Activated T-helper 1 cell treated with anti-CD3 and anti-CD28 coated beads, Interleukin-2, amount 50 U/mL, for 16 hours (primary cell): ENCODE measurements at places on chromosomes 5 and 9.

DNA sequence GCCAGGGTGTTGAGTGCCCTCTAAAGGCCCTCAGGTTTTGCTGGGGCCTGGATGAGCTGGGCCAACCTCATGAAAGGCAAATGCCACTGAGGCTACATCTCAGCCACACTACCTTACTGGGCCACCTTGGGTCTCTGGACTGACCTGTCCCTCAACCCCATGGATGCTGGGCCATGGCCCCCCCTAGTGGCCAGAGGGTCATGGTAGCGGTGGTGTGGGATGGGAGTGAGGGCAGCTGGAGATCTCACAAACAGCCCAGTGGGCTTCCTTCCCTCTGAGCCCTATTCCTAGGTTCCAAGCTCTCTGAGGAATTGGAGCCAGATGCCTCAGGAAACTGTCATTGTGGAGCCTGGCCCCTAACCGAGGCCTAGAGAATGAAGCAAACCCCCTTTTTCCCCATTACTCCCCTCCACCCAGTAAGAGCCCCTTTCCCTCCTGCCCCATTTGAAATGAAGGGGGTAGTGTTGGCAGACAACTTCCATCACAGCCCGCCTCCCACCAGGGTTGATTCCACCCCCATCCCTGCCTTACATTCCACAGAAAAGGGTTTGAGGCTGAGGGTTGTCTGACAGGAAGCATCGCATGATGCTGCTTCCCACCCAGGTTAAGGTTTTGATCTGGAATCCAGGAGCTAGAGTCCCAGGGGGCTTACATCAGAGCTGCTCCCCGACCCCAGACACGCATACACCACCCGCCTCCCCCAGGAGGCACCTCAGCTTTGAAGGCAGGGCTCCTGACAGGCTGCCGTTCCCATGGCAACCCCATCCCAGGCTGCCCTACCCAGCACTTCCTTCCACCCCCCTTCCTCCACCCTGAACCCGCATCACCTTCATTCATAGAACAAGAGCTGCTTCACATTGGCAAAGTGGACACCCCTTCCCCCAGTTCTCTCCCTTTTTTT is 63.9 kb downstream of the PCDH1 start:
- peak; percentile 13 for DNase-seq

- no peak for DNase-seq
These were observed 5.7 kb downstream of the PAM start for GRCh38 chr5:102760815-102761214.

- no peak for DNase-seq
These were observed 11.2 kb upstream of the JAK2 start for GRCh38 chr9:4973902-4974301.

DNA sequence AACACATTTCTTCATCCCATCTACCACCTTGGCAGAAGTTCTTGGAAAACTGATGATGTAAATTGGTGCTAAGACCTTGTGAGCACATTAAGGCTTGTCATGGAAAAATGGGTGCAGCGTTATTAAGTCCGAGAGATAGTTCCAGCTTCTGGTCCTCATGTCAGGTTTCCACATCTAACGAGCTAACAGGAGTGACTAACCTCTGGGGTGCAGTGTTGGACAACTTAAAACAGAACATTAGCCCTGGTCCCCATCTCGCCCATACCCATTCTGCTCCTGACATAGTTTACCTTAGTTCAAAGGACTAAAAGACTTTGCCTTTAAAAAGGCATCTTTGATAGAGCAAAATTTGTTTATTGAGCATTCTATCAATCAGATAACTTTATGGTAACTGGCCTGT is 128.0 kb downstream of the SLC1A3 start:
- DNase-seq, result no peak

GRCh38 chr5:178580271-178580955 is 9.8 kb downstream of the COL23A1 start:
- no peak for DNase-seq

DNA sequence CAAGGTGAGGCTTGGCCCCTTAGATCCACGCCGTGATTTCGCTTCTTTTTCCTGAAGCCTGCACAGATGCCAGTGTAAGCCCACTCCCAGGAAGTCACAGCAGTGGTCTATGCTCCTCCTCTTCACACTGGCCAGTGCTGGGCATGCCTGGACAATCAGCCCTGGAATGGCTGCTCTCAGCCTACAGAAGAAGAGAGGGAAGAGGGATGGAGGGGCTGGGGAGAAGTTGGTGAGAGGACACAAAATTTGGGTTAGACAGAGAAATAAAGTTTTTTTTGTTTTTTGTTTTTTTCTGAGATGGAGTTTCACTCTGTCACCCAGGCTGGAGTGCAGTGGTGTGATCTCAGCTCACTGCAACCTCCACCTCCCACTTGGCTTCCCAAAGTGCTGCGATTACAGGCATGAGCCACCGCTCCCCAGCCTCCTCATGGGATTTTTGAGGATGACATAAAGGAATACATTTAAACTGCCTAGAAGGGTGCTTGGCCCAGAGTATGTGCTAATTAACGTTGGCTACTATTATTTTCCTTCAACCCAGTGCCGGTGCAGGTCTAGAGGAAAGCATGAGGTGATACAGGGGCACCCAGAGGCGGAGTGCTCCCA is 830 bp downstream of the S100Z start:
- DNase-seq, result no peak

DNA sequence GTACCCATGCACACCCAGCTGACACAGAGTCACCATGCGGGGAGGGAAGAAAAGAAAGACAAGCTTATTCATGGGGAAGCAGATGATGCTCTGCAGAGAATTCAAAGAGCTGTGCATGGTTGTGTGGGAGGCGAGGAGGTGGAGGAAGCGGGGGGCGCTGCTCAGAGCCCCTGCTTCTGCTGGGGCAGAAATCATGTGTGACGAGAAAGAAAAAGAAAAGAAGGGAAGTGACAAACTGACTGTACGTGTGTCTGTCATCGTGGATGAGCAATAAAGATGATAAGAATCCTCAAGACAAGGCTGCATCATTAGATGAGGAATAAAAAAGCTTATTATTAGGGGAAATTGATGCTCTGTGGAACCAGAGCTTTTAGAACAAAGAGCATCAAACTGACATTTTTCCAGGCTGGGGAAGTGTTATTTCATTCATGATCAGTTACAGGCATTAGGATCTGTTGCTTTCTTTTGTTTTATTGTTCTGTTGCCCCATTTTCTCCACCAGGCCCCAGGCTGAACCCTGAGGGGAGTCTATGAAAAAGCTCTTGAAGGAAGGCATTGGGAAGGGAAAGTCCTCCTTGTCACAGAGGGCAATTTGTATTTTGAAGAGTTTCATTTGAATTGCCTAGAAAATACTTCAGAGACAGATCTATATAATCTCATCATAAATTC is 20.3 kb upstream of the SH3RF2 start:
- DNase-seq, result no peak

GRCh38 chr5:92519811-92520632 is 1061.0 kb downstream of the NR2F1-AS1 start:
- no peak for DNase-seq

GRCh38 chr9:89122949-89123348 is 55.7 kb downstream of the SHC3 start:
- DNase-seq, result no peak

DNA sequence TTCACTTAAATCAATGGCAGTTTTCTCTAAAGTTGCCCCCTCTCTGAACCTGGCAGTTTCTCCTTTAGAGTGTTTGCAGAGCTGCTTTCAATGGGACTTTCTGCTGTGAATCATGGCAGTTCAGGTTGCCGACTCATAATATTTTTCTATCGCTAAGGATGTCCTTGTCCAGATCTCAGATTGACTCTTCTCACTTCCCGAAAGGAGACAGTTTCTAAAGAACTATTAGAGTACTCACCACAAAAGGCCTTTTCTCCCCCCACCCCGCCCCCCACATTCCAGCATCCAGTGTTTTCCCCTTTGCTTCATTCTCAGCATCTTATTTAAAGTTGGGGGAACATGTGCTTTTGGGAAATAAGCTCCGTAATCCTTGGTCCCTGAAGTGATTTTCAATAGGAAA is 443.5 kb upstream of the KLF4 start:
- no peak for DNase-seq

DNA sequence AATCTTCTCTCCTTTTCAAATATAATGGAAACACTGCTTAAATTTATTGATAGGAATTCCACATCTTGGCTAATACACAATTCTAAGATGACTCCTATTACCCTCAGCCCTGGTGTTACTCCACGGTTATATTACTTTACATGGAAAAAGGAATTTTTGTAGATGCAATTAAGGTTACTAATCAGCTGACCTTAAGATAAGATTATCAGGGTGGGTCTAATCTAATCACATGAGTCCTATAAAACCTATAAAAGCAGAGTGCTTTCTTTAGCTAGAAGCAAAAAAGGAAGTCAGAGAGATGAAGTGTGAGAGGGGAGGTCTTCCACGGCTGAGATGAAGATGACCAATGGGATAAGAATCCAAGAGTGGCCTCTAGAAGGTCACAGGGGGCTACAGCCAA is 268.6 kb downstream of the PDE4D start:
- DNase-seq, result no peak

DNA sequence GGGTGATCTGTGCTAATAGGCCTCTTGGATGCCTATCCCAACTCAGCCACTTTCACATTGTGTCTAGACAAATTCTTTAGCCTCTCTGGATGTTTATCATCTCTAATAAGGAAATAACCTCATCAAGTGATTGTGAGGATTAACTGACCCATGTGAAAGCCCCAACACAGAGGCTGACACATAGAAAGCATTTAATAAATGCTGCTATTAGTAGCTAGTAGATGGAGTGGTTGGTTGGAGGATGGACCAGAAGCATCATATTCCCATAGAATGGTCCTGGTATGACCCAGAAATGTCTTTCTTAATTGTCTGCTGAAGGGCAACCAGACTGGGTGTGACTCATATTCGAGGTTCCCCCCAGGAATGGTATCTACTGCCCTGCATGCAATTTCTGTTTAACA is 124.4 kb downstream of the PIK3R1 start:
- DNase-seq, result no peak

GRCh38 chr9:110389148-110389750 is 51.6 kb upstream of the TXNDC8 start:
- DNase-seq, result no peak

DNA sequence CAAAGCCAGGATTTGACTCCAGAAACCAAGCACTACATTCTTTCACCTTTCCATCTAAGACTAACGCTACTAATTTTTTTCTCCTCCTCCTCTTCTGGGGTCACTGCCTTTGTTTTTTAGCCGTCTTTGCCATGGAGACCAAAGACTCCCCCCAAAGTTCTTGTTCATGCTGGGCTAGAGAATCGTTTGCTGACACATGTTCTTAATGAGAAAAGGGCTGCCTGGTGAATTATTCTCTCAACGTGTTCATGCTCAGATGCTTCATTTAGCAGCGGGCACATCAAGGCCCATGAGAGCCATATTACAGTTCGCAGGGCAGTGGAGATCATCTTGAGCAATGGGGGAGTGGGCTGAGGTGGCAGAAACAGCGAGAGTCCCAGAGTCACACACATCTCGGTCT is 134.9 kb downstream of the SLIT3 start:
- no peak for DNase-seq

DNA sequence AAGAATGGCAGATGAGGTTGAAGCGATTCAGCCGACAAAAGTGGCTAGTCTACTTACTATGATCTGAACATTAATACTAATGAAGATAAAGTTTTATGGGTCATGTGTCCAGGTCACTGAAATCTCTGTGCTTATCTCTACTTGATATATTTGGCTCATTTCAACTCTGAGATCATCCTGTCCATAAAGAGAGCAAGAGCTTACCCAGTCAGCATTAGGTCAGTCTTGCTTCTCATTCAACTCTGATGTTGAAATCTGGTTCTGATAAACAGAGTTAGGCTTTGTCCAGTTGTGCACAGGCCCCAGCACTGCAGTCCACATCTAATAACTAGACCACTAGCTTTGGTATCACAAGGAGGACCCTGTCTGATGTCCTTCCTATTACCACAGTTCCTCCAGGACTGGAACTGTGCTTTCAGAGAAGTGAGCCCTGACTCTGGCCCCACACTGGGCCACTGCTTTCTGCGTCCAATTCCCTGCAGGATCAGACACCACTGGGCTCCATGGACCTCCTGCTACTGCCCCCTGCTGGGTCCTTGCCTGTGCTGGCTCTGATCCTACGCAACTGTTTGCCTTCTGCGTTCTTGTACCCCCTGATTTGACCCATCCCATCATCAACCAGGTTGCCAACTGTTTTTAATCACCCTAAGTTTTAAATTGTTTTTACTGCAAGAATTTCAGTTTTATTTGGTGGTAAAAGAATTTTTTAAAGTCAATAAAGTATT is 23.7 kb upstream of the FAM120A start:
- DNase-seq, result no peak

GRCh38 chr9:1120500-1121165 is 70.5 kb downstream of the DMRT2 start:
- DNase-seq, result no peak

GRCh38 chr9:84711398-84711777 is 41.9 kb downstream of the NTRK2 start:
- no peak for DNase-seq

DNA sequence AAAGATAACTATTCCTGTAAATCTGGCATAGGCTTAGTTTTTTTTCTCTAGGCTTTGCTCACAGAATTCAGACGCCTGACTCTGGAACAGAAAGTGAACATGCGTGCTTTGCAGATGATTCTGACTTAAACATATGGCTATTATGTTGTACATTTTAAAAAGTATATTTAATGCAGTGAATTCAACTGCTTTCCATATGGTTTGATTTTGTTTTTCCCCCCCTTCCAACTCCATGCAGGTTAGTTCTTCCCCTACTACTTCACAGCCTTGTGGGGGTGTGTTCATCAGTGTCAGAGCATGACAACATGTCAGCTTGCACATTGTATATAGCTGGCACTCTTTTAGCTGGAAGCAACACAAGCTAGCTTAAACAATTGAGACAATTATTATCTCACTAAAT is 226.8 kb downstream of the TMEM167A start:
- no peak for DNase-seq

- no peak for DNase-seq
These were observed 2.9 kb upstream of the LPCAT1 start for GRCh38 chr5:1526681-1527131.

- no peak for DNase-seq
These were observed at the start of gene ALDH7A1 for GRCh38 chr5:126594748-126595485. Gene ALDH7A1, minus strand, starts transcription at chr5:126595219. Its CDS starts 21 bp downstream, at chr5:126595198.

GRCh38 chr5:58921159-58921558 is 338.3 kb downstream of the RAB3C start:
- no peak for DNase-seq

GRCh38 chr5:91670563-91670962 is 287.4 kb upstream of the ARRDC3 start:
- DNase-seq, result no peak

DNA sequence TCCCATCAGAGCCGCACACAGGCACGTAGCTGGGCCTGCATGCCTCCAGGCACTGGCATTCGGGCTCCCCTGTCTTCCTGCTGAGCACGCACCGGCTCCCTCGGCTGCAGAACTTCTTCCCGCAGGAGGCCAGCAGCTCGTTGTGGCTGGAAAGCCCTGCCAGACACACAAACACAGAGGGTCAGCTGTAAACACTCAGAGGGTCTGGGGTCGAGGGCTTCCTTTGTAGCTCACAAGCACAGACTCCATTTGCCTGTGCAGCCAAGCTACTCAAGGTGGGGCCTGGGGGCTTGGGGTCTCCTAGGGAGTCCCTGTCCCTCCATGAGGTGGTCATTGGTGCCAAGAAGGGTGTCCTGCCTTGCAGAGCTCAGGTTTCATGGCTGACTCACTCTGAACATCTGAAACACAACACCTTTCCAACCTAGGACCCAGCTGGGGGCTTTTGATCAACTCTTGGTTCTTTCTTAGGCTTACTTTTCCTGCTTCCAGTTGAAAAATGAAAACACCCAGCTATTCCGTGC is 211.4 kb downstream of the FSTL4 start:
- DNase-seq, result no peak

GRCh38 chr5:4156889-4157288 is 561.3 kb downstream of the IRX1 start:
- DNase-seq, result no peak
